ENCODE measurements at places on chromosomes 2 and 18. TPM values are rescaled to one million over a fixed set of nuclear protein-coding genes. Genes with fewer than 3 reads are reported as not detected.

The C2orf66 gene
- total RNA-seq, result not detected

The CXCR1 gene
- 0.55 TPM for total RNA-seq

The DCC gene
- total RNA-seq, result not detected

The GTF2A1L gene
- total RNA-seq, result 0.16 TPM

The REEP1 gene
- total RNA-seq, result 4.2 TPM

The CRYBA2 gene
- not detected for total RNA-seq

The MAB21L4 gene
- total RNA-seq, result not detected

The ATOH8 gene
- 266 TPM for total RNA-seq

The CENPA gene
- not detected for total RNA-seq

GRCh38 chr2:142502402-142502801 lies 371.6 kb upstream of the LRP1B start:
- no peak for DNase-seq

DNA sequence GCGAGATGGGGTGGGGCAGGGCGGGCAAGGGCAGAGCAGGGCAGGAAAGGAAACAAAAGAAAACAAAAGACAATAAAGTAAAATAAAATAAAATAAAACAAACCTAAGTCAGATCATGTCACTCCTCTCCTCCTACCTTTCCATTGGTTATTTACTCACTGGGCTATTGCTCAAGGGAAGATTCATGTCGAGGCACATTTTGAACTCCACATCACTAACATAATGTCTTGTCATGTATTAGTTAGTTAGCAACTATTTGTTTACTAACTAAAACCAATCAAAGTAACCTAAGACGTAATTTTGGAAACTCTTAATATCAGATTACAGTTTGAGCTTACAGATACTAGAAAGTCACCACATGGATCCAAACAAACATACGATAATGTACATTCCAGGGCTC lies 2.2 kb downstream of the C1D start:
- DNase-seq, result no peak

- DNase-seq, result no peak
Observed at GRCh38 chr2:178845566-178846457, 38.6 kb upstream of the TTN start.

GRCh38 chr18:62850619-62851306 lies 135.4 kb downstream of the PHLPP1 start:
- no peak for DNase-seq

DNA sequence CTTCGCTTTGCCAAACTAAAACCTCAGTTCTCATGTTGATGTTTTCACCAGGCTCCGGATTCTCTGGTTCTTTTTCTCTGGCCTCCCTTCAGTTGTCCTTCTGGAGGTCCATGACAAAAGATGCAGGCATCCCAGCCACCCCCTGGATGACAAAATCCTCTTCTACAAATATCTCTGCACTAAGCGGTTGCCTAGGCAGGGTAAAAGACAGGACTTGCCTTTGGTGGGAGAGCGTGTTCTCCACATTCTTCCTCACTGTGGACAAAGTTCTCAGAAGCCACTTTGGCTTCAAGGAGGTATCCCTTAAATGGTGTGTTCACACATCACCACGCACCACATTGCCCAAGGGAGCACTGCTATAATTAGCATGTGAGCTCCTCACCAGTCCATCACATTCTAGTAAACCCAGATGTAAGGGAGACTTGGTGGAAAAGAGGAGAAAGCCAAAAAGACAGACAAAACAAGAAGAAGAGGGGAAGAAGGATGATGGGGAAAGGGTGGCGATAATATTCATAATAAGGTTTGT lies 23.6 kb upstream of the MRPL33 start:
- no peak for DNase-seq

GRCh38 chr18:50776383-50776782 lies 43.4 kb downstream of the MRO start:
- no peak for DNase-seq

GRCh38 chr18:55470826-55471225 lies 117.2 kb downstream of the TCF4 start:
- DNase-seq, result no peak

- no peak for DNase-seq
Observed at GRCh38 chr18:68397241-68398035, 317.5 kb downstream of the TMX3 start.

DNA sequence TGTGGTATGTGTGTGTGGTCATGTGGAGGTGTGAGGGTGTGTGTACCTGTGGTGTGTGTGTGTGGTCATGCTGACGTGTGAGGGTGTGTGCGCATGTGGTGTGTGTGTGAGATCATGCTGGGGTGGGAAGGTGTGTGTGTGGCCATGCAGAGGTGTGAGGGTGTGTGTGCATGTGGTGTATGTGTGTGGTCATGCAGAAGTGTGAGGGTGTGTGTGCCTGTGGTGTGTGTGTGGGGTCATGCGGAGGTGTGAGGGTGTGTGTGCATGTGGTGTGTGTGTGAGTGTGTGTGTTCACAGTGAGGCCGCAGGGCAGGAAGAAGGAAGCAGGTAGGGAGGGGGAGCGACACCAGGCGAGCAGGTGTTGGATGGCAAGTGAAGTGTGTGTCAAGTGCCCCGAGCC lies 259.0 kb downstream of the LOXHD1 start:
- no peak for DNase-seq

DNA sequence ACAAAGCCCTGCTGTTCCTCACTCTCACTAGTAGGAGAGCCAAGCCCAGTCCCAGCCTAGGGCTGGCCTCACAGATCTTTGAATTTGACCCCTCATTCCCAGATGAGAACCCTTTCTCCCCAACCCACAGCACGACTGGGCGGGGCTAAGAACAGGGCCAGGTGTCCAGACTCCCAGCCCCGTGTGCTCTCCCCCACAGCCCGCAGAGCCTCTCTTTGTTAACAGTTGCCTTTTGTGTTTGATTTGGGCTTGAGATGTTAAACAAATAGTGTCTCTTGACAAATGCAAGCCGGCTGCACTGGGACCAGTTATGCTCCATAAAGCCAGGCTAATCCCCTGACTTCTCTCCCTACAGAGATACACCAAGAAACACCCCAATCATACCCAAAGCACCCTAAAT lies 4.7 kb upstream of the KCNK3 start:
- DNase-seq, result no peak
